Cardiac fibroblast (primary cell): ENCODE measurements at places on chromosomes 6 and 20.

DNA sequence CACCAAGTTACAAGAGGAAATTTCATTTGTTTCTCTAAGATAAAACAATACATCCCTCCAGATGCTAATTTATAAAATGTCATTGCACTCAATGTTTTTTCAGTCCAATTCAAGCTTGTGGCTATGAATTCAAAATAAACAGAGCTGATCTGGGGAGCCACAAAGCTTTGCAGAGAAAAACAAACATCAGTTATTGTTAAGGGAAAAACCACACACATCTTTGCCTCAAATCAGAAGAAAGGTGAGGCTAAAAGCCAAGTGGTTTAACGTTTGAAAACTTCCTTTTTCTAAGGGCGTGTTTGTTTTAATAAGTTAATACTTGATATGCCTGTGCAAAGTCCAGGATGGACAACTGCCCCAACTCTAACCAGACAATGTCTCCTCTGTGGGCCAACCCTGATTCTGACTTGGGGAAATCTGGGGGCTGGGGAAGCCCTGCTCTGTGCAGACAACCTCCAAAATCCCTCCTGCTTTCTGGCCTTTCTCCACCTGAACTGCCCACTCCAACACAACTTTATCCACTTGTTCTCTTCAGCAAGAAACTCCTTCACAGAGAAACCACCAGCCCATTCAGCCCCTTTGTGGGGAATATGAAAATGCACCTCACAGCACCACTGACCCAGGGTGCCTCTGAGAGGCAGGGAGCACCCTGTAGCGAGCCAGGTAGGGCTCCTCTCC is 44.6 kb upstream of the NT5E start:
- DNase-seq, result no peak

DNA sequence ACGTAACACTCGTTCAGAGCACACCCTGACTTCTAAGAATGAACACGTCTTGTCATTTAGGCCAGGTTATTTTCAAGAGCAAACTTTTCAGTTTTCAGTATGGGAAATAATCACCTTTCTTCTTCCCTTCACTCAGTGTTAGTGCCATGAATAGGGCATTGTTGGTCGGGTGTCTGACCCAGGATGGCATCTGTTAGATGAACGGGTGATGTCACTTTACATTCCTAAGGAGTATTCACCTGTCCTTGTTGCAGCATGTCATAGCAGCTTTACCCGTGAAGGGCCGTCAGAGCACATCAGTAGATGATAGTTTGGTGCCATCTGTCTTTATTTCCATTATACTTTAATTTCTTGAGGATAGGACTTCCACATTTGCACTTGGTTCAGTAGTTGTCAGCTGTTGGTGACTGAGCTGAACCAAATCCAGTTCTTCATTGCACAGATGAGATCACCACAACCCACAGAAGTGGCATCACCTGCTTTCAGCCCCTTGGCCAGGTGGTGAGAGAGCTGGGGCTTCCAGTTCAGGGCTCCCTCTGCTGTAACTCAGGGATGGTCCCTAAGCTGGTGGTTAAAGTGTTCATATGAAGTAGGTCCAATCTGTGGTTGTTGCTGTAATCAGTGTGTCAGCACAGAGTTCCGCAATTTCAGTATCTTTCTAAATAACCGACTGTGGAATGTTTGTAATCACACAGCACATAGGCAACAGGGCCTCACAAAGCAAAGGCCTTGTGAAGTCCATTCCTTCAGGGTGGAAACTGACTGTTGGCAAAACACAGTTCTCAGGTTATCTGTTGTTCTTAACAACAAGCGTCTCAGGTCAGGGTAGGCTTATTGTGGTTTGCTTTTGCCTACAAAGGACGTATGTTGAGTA is 68.2 kb downstream of the FAM120B start:
- peak; percentile 57 for DNase-seq

DNA sequence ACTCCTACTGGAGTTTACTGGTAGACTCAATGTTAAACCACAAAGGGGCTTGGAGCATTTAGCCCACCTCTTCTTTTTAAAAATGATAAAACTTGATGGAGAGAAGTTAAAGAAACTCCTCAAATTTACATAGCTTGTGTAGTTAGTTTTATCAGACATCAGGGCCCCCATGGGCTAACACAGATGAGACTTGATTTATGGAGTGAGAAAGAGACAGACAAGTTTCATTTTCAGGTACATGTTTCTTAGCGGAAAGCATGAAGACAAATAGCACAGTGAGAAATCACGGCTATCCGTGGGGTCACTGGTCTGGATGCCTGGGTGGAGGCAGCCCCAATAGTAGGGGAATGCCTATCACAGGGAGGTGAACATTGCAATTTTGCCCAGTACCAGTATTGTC is 173.6 kb downstream of the TFAP2B start:
- DNase-seq, result no peak

DNA sequence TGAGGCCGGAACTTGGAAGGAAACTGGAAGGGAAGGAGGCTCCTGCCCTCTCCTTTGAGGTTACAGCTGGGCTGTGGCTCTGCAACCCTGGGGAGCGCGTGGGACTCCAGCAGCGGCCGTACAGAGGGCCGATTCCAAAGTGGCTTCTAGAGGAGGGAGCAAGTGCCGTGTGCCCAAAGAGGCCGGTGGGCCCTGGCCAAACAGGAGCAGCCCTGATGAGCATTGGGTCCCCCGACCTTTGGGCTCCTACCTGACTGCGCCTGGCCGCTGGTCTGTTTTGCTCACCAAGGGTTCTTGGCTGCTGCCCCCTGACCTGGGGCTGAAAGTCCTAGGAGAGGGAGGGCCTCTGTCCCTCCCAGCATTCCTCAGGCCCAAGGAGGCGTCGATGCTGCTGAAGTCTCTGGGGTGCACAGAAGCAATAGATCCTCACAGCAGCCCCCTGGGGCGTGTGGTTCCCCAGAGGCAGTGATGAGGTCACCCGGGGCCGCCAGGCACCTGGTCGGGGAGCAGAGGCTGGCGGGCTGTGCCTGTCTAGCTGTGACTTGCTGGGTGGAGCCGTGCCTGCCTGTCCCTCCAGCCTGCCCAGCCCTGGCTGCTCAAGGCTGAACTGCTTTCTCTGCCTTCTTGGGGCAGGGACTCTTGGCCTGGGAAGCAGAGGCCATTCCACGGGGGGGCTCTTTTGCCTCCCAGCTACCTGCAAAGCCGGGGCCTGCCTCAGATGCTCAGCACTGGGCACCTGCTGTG is 9.8 kb downstream of the RBM38 start:
- no peak for DNase-seq

- peak; percentile 49 for DNase-seq
Measured at GRCh38 chr20:31695849-31696804, 26.5 kb downstream of the BCL2L1 start.

DNA sequence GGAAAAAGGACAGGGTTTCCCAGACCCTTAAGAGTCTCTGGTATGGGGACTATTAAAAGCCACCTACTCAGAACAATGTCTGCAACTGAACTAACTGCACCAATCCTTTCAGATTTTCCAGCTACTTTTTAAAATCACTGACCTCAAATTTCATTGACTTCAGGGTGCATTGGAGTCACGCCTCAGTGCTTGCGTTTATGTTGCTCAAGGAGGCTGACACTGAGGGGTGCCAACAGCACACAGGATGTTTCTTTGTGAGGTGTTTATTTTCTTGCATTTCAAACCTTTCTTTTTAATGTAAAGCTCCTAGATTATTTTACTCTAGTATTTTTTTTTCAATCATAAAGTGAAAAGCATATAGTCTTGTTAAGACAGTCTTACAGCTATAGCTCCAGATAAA is 402.0 kb upstream of the SLC35B3 start:
- no peak for DNase-seq

GRCh38 chr20:63046841-63047240 is 40.1 kb upstream of the BHLHE23 start:
- DNase-seq, result no peak

- no peak for DNase-seq
Measured at GRCh38 chr6:21341910-21342309, 251.6 kb upstream of the SOX4 start.

DNA sequence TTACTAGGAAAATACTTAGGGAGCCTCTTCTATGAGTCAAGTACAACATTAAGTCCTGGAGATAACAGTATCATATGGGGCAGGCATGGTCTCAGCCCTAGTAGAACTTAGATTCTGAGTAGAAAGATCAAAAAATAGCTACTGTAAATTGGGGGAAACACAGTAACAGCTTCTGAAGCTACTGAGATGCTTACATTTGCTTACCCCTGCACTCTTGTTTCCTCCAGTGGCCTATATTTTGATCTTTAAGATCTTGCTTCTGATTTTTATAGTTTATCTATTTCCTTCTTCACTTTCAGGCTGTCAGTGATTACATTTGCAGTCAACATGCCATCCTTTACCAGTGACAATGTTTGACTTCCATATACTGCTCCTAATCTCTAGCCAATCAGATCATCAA is 35.3 kb downstream of the HIVEP2 start:
- no peak for DNase-seq

- no peak for DNase-seq
Measured at GRCh38 chr6:112899541-112899940, 552.4 kb downstream of the RFPL4B start.

DNA sequence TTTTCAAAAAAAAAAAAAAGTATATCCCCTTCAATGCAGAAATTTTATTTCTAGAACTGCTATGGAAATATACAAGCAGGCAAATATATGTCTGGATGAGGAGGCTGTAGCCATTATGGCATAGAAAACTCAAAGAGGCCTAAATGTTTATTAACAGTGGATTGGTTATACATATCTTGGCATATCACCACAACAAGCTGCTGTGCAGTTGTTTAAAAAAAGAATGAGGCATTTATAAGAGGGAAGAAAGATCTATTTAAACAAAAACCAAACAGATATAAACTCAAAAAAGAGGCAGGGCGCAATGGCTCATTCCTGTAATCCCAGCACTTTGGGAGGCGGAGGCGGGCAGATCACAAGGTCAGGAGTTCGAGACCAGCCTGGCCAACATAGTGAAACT is 26.2 kb downstream of the CASS4 start:
- no peak for DNase-seq

DNA sequence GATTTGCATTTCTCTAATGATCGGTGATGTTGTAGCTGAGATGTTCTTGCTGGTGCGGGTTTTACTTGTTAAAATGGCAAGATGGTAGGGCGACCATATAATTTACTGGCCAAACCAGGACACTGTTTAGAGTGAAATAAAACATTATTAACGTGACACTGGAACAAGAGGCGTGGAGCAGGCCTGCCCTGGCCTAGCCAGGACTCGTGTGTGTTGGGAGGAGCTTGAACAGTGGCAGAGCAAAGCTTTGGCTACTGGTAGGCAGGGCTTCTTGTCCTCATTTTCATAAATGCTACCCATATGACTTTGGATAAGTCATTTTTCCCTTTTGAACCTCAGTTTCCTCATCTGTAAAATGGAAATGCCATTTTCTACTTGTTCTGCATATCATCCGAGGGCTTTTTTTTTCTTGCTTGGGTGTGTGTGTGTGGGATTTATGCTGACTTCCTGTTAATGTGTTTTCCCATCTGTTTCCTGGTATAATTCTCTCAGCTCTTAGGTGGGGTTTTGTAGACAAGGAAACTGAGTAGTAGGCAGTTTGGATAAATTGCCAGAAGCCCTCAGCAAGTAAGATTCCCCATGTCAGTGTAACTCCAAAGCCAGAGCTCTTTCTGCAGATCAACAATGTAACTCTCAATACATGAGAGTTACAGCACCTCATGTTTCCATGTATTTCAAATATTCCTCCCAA is 81.7 kb downstream of the TOX2 start:
- DNase-seq, result no peak

GRCh38 chr20:54151075-54151439 is 22.7 kb downstream of the CYP24A1 start:
- DNase-seq, result no peak

GRCh38 chr6:36616893-36617521 is 22.8 kb downstream of the SRSF3 start:
- no peak for DNase-seq

GRCh38 chr6:37313723-37314486 is 39.9 kb upstream of the RNF8 start:
- DNase-seq, result no peak

DNA sequence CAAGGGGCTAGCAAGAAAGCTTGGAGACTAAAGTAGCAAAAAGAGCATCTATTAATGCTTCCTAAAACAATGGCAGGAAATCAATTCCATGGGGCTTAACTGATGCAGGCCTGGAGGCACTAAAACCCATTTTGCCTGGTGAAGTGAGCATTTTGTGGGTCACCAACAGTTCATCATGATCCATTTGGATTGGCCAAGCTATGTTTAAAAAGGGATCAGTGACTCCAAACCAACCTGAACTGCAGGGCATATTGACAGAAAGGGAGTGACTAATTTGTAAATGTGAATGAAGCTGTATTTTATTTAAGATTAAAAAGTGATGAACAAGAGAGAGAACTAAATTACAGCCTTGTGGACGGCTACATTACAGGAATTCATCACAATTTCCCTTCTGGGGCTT is 132.0 kb downstream of the PCSK2 start:
- no peak for DNase-seq

- no peak for DNase-seq
Measured at GRCh38 chr6:72206606-72207005, 320.3 kb downstream of the RIMS1 start.

- DNase-seq, result peak; percentile 40
Measured at GRCh38 chr6:43052842-43053544, 658 bp downstream of the CUL7 start.

DNA sequence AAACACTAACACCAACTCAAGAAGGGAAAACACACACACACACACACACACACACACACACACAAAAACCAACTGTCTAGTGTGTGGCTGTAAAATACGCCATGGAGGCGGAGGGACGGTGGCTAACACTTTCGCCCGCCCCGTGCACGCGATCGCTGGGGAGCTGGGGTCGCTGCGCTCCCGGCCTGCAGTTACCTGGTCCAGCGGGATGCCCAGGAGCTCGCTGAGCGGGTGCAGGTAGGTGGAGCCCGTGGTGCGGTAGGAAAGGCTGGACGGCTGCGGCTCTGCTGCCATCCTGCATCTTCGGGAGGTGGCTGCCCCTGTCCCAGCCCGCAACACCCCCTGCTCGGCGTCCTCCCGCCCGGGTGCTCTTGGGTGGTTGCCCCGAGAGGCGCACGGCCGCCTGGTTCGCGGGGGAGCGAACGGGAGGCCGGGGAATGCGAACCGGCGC is 303 bp downstream of the MBOAT1 start:
- peak; percentile 51 for DNase-seq

DNA sequence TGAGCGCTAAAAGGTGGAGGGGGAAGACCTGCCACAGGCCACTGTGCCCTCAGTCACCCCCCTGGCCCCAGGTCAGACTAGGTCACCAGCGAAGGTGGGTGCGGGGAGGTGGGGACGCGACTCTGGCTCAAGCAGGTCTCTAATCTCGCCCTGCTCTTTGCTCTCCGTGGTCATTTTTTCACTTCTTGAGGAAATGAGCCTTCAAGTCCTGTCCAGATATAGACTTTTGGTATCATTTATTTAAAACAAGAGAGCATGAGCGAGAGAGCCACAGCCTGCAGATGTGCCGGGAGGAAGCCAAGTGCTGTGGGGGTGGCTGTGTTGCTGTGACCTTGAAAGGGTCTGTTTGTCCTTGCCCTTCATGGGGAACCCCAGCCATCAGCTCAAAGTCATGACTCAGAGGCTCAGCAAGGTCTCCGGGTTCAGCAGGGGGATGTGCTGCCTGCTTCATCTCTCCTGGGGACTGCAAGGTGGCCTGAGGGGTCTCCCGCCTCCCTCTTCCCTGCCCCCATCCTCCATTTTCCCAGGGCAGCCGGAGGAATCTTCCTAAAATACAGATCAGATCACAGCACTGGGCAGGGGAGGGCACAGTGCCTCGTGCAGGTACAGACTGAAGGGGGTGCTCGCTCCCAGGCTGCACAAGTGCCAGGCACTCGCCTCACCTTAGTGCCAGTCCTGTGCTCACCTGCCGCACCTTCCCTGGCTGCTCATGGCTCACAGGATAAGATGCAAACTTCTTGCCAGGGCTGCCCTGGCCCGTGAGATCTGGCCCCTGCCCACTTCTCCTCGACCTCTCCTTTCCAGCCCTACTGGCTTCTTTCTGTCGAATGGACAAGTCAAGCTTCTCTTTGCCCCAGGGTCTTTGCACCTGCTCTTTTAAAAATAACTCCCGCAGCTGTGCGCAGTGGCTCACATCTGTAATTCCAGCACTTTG is 26.5 kb downstream of the SULF2 start:
- DNase-seq, result no peak
